ENCODE measurements at places on chromosomes 11 and 22.
A peak's percentile ranks its signal among the peaks of the same experiment; 100 is the strongest.

DNA sequence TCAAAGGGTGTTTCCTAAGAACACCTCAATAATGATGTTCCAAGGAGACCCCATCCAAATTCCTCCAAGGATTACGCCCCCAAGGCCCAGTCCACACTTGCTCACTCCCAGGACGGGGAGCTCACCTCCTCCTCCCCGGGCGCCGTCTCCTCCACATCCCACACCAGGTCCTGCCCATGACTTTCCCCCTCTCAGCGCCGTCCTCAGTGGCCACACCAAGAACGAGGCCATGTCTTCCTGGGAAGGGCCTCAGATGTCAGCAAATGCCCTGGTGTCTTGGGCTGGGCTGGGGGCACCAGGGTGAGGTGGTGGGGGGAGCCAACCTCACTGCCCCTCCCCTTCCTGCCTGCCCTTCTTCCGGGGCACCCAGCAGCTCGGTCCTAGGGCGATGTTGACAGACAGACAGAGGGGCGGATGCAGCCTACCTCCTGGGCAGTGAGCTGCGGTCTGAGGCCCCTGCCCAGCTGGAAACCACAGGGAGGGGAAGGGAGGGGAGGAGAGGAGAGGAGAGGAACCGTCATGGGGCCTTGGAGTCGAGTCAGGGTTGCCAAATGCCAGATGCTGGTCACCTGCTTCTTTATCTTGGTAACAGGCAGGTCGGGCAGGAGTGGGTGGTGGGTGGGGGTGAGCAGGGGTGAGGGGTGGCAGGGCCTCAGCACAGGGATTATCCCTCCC is at the start of the genes C11orf21 and TSPAN32:
Gene C11orf21 (minus strand): TSS at position 288 of the 675 bp plus-strand sequence. CDS start 110 bp downstream, at position 178.
Gene TSPAN32 (plus strand): TSS at position 383 of the 675 bp plus-strand sequence. CDS start 137 bp downstream, at position 520.
- no peak for DNase-seq

GRCh38 chr11:3942956-3943497 is 87.6 kb downstream of the STIM1 start:
- DNase-seq: no peak

- peak; percentile 56 for DNase-seq
Observed at GRCh38 chr11:94897330-94897768, 76.0 kb downstream of the CWC15 start.

GRCh38 chr11:64044730-64045393 is 9.1 kb downstream of the FLRT1 start:
- DNase-seq: no peak

DNA sequence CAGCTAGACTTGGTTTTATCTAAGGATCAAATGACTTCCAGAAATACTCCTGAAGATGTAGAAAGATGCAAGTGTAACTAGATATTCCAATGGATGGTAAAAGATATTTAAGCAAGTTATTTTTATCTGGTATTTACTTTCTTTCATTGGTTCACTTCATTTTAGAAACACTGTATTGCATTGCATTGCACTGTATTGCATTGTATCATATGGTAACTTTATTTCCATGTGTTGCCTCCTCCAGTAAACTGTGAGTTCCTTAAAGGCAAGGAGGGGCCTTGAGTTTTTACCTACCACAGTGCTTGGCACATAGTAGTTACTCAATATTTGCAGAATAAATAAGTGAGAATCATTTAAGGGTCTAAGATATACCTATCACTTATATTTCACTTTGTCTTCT is 31.8 kb upstream of the FLI1 start:
- DNase-seq: no peak

DNA sequence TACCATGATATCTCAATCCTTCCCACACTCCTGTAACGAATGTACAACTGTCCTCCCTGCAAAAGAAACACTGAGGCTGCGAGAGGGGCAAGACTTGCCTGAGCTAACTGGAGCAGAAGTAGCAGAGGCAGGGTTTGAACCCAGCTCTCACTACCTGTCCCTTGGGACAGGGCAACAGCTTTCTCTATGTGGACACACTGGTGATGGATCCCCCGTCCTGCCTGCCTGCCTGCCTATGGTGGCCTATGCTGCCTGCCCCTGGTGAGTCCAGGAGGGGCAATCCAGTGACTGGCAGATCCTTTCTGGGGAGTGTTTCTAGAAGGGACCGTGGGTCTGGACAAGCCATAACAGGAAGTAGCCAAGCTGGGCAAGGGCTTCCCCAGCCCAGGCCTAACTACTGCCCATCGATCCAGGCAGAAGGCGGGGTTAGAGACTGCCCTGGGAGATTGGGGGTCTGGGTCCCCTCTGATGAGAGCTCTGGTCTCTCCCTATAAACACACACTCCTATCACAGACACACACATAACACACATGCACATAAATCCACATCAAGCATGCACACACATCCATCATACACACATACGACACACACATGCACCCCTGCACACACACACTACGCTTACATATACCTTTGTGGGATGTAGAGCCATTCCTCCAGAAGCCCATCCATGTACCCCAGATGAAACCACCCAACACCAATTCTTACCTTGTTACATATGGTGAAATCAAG is 1.1 kb upstream of the EMID1 start:
- DNase-seq: no peak

DNA sequence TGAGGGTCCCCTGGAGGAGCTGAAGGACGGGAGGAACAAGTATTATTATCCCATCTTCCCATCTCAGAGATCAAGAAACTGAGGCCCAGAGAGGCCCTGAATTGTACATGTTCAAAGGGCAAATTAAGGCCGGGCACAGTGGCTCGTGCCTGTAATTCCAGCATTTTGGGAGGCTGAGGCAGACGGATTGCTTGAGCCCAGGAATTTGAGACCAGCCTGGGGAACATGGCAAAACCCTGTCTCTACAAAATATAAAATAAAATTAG is 8.1 kb downstream of the PLA2G6 start:
- no peak for DNase-seq

DNA sequence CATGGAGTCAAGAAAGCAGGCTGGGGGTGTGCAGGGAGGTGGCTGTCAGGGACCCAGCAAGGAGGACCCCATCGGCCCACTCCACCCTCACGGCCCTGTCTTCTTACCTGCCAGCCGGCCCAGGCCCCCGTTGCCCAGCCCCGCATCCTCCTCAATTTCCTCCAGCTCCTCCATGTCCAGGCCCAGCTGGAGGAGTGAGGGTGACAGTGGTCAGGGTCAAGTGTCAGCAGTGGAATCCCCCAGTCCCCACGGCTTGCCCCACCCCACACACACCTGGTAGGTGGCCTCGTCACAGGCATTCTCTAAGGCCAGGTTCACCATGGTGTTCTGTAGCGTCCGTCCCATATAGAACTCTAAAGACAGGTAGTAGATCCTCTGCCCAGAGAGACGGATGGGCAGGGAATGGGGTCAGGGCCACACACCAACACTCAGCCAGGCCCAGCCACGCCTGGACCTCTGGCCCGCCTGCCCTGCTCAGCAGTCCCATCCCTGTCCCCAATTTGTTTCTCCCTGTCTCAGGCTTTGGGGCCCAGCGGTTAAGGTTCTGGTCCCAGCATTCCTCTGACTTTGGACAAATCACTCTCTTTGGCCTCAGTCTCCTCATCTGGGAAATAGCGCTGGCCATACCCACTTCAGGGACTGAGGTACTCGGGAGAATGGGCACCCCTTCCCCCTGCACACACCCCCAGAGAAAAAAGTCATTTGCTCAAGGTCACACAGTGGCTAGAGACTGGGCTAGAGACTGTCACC is 1.3 kb downstream of the PYGM start:
- DNase-seq: peak; percentile 25

DNA sequence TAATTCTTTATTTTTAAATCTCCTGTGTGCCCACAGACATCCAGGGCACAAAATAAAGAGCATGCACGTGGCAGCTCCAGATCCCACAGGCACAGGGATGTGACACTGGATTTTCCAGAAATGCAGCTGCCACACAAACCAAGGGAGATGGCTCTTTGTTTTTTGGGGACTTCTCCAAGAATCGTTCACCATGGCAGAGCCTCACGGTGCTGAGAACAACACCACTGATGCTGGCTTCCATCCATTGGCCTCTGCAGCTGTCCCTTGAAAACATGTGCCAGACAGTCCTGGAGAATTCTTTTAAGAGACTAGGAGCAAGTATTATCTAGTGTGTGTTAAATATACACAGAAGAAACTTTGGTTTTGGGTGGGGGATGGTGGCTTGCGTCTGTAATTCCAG is 108.4 kb upstream of the SLC22A12 start:
- no peak for DNase-seq

- DNase-seq: peak; percentile 17
Observed at GRCh38 chr22:49344656-49345055, 483.0 kb downstream of the BRD1 start.
